Right ventricle myocardium superior (tissue), 1 donor: ENCODE measurements at places on chromosomes 16 and 17. TPM values are rescaled to one million over a fixed set of nuclear protein-coding genes. Genes with fewer than 3 reads are reported as not detected.

GRCh38 chr17:30388321-30389179 is 9.8 kb downstream of the CPD start:
- no peak for DNase-seq

DNA sequence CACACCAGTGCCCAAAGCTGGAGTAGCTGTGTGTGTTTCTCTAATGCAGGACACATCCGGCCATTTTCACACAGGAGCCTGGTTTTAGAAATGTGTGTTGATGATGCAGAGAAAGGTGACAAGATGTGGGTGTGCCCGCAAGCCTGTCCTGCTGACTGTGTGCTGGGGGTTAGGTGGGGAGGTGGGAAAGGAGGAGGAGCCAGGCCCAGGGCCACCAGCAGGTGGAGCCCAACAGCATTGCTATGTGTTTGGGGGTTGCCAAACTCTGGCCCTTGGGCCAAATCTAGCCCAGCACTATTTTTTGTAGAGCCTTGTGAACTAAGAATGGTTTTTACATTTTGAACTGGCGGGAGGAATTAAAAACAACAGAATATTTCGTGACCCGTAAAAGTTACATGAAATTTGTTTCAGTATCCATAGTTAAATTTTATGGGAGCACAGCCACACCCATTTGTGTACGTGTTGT is 61.7 kb upstream of the LGALS9 start:
- peak; percentile 66 for DNase-seq

GRCh38 chr16:29943846-29944799 is 17.8 kb upstream of the TMEM219 start:
- no peak for DNase-seq

GRCh38 chr17:2222901-2223616 is 80.5 kb downstream of the SMG6 start:
- peak; percentile 78 for DNase-seq

Gene SHCBP1
- total RNA-seq = 0.70 TPM
